RPMI7951 (cell line): ENCODE measurements at places on chromosomes 1 and 21. TPM values are rescaled to one million over a fixed set of nuclear protein-coding genes. Genes with fewer than 3 reads are reported as not detected.

Gene KRTAP19-1
- total RNA-seq = not detected in 2 replicates

DNA sequence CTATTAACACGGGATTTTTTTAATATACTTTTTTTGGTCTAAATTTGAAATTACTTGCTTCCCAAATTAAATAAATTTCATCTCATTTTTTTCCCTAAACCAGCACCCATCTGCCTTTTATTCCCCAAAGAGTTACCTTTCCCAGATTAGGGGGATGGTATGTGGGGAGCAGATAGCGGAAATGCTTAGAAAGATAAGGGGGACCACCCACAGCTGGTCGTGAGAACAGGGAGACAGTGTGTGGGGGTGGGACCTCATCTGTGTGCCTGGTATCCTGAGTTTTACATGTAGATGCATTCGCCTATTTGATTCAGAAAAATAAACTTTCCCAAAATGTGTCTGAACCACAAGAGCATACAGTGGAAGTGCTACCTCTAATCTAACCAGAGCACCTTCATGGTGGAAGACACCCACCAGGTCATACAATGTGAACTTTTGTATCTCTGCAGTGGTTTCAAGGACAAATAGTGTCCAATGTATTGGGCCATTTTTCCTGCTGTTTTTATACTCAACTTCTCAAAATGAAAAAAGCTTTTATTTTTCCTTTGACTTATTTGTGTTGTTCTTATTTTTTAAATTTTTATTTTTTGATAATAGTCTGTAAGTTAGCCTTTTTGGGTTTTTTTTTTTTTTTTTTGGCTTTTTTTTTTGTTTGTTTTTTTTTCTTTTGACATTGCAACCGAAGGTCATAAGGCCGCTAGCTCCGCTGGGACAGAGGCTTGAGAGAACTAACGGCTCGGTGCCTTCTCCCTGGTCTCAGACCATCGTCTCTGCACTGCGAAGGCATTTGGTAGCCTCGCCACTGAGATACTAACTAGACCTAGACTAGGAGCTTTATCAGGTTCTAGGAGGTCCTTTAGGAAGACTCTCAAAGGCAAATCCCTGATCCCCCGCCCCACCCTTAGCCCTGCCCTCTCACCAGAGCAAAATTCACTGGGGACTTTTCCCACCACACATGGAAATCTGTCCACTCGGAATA lies 263.2 kb downstream of the TM2D1 start:
- DNase-seq = no peak

GRCh38 chr21:28256420-28256831 lies 736.3 kb downstream of the LTN1 start:
- DNase-seq = no peak

DNA sequence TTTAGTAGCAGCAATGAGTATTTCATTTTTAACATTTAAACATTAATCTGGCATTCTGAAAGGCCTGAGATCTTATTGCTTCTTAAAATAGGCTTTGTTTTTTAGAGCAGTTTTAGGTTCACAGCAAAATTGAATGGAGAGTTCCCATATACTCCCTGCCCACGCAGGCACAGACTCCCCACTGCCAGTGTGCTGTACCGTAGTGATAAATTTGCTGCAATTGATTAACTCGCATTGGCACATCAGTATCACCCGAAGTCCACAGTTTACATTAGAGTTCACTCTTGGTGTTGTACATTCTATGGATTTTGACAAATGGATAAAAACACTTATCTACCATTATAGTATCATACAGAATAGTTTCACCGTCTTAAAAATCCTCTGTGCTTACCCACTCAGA lies 71.8 kb upstream of the ERRFI1 start:
- no peak for DNase-seq

Gene THEM5
- total RNA-seq = not detected in 2 replicates

Gene MIER1
- total RNA-seq = 31.7 and 41.2 TPM in 2 replicates

DNA sequence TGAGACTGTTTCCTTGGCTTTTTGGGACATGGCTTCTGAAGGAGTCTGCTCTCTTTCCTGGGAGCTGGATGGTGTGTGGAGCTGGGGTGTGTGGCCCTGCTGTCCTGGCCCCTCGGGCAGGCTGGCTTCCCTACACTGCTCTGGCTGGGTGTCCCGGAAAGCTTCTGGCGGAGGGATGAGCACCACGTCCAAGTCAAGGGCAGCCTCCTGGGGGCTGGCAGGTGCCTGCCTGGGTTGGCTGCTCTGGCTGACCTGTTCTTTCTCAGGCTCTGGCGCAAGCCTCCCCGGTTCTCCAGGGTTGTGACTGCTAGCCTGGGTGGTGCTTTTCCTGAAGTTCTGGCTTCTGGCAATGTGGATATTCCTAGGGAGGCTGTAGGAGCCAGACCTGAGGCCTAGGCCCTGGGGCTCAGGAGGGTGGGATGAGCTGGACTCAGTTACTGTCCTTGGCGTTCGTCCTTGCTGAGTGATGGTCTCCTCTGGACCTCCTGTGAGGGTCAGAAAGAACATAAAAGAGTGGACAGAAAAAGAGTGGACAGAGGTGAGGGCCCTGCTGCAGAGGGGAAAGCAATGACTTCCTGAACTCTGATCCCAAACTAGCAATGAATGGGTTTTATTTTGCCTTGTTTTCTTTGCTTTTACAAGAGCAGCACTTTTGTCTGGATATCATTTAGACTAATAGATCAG lies 9.4 kb downstream of the C1orf116 start:
- DNase-seq = no peak

- no peak for DNase-seq
Measured at GRCh38 chr1:39733161-39733560, 5.5 kb upstream of the PPIE start.

Gene LRRC3
- total RNA-seq = 1.6 and 1.9 TPM in 2 replicates

- no peak for DNase-seq
Measured at GRCh38 chr1:159581422-159581821, 6.2 kb upstream of the APCS start.

- DNase-seq = no peak
Measured at GRCh38 chr21:32717851-32718316, 9.9 kb downstream of the SYNJ1 start.
